ENCODE measurements at places on chromosomes 5 and 9.

- peak; percentile 36 for DNase-seq
Measured at GRCh38 chr9:32968101-32969011, 33.1 kb downstream of the APTX start.

DNA sequence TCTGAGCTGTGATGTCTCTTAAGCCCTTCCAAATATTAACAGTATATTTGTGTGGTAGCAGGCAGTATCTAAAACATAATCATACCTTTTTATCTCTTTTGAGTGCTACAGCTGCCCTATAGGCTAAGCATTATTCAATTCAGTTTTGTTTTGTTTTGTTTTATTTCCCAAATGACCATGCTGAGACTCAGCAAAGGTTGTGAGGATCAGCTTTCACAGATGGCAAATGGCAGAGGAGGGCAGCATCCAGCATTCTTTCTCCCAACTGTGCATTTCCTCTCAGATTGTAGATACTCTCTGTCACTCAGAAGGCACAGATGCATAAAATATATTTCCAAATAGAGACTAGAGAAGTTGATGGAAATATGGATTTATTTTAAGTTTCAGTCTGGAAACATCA lies 90.7 kb downstream of the DAPK1 start:
- DNase-seq, result no peak

DNA sequence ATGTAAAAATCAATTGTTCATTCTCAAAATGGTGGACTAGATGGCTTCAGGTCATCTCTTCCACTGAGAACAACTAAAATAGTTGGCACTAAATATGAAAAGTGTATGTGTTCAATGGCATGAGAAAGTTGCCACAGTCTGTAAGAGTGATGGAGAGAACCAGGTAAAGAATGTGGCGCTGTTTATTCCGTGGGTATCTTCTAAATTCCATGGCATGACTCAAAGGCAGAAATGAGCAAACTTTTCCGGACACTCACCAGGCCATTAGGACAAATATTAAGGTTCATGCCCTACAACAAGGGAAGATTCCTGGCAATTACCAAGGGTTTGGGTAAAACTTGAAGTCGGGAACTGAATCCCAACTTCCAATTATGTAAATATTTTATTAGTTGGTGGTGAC lies 825.4 kb upstream of the CDH6 start:
- DNase-seq, result no peak

- DNase-seq, result no peak
Measured at GRCh38 chr5:66969963-66970362, 226.6 kb downstream of the CD180 start.

- no peak for DNase-seq
Measured at GRCh38 chr9:104772714-104773510, 9.0 kb downstream of the NIPSNAP3B start.

- DNase-seq, result no peak
Measured at GRCh38 chr5:174511714-174512253, 212.6 kb upstream of the MSX2 start.

DNA sequence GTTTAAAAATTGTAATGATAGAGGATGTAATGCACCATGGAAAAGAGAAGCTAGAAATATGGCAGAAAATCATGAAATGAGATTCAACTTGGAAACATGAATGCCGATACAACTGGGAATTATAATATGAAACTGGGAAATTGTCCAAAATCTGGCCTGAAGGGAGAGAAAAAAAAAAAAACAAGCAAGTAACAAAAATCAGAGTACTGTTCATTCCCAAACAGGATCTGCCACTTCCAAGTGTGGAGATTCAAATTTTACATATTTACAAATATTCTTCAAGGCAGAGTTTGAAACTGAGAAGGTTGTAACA lies 56.6 kb upstream of the MOCS2 start:
- DNase-seq, result no peak

GRCh38 chr5:139748505-139748826 lies 47.1 kb upstream of the PSD2 start:
- DNase-seq, result no peak

DNA sequence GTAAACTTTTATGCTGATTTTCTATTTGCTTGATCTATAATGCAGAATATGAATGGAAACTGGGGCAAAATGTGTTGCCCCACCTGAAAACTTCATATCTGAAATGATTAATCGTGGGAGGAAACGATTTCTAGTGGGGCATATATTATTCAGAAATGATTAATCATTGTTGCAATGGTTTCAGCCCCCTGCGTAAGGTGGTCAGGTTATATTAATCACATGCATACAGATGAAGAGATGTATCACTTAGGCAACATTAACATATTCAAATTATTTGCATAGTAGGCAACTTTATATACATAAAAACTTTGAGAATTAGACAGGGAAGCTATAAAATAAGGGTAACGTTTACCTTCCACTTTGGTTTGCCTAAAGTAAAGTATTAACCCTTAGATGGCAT lies 49.8 kb downstream of the LSM11 start:
- DNase-seq, result no peak

GRCh38 chr5:80237243-80237642 lies 18.6 kb downstream of the SERINC5 start:
- DNase-seq, result no peak

DNA sequence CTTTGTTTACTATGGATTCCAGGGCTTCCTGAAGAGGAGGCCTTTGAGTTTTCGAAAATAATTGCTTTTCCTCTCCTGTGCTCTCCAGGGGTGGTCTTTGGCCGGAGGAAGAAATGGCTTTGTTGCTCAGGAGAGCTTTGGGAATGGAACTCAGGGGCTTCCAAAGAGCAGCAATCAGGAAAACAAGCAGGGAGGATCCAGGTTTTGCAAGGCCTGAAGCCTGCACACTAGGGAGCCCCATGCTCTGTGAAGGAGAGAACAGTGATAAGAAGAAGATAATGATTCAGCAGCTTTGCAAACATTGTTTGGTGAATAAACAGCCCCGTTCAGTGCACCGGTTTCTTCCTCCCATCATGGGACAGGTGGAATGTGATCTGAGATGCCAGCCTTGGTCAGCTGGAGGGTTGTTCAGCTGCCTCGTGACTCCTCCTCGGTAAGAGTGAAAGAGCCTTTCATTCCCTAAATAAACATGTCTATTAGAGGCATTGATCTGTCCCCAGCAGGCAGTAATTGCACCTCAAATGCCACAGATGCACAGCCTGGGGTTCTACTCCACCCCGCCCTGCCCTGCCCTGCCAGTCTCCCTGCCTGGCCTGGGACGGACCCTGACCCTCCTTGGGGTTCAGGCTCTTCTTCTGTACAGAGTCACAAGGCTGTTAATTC lies 11.5 kb upstream of the ALDH1B1 start:
- DNase-seq, result no peak

DNA sequence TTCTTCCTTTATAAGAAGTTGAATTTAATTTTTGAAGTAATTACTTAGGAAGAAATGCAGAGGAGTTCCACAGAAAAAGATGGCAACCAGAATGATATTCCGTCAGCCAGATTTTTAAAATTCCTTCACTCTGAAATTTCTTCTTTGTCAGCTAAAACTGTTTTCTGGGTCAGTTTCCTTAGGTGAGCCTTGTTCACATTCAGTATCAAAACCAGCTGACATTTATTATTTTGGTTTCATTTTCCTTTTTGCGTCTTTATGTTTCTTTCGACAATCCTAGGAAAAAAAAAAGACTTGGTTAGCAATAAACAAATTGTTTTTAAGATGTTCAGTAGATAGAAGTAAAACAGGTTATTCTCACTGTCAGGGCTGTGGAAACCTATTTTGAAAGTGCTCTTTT lies 4.1 kb upstream of the IARS1 start:
- no peak for DNase-seq

Measured in activated naive CD4-positive, alpha-beta T cell (primary cell).